ENCODE measurements at places on chromosomes 4 and X.
A peak's percentile ranks its signal among the peaks of the same experiment; 100 is the strongest.

GRCh38 chrX:71098302-71098701, 2.7 kb downstream of the FOXO4 start:
- peak; percentile 41 for DNase-seq

- no peak for DNase-seq
These were observed 10.9 kb upstream of the HSFX1 start for GRCh38 chrX:149762696-149763614.

GRCh38 chr4:100933628-100934027, 413.7 kb downstream of the PPP3CA start:
- no peak for DNase-seq

DNA sequence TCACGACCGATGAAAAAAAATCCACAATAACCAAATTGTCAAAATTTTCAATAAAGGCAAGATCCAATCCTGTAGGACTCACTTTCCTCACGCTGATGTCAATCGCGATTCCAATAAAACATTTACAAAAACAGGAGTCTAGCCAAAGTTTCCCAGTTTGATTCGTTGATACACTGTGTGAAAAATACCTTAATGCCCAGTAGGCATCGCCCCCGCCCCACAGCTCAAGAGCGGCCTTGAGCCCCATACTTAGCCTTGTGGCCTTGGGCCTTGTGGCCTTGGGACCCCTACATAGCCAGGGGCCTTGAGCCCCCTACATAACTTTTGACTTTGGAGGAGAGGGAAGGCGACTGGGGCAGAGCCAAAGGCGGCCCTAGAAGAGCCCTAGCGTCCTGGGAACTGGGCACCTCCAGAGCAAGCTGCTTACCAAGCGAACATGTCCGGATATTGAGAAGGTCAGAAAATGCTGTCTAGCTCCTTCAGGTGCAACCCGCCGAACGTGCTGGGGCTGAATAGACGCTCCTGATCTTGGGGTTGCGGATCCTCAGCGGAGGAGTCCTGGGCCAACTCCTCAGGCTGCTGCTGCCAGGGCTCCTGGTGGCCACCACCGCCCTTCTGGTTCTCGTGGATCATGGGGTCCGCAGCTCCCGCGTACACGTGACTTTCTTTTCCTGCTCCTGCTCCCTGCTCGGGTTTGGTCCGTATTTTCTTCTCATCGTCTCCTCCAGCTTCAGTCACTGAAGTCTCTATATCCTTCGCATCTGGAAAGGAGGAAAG, 62.9 kb downstream of the RHOXF2B start:
- DNase-seq: no peak

DNA sequence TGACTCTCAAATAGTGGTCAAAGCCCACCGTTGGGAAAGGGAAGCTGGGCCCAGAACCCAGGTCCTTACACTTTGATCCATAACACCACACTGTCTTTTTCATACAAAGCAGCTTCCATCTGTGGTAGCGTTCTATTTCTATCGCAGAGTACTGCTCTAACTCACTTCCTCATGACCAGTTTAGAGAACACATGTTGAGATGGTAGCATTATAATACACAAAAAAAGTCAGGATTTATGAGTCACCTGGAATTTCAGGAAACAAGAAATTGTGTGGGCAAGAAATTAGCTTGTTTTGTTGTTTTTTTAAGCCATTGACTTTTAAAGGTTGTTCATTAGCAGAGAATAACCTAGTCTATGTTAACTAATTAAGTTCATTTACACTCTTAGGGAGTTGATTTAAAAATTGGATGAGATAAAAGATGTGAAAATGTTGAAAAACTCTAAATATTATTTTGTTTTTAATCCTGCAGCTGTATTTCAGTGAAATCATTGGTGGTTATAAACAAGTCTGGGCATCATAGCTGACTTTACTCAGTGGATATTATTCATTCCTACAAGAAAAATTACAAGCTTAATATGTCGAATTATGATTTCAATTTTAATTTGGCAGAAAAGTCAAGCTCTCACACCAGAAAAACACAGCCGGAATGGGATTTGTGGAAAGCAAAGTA, 1011.1 kb upstream of the HS3ST1 start:
- no peak for DNase-seq

- no peak for DNase-seq
These were observed 156.3 kb upstream of the NOCT start for GRCh38 chr4:138859254-138859653.

DNA sequence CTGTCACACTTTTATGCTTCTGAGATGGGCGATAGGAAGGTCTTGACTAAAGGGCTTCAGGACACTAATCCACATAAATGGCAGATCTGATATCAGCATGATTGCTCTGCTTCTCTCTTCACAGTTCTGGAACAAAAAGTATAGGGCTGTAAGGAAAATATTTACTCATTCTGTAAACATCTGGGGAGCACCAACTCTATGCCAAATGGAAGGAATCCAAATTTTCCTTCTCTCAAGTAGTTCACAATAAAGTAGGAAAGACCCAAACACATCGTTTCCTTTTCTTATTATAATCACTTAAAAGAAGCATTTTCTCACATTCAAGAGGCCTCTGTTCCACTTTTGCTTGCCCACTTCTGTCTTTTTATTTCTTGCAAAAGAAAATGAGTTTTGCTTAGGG, 45.9 kb upstream of the F9 start:
- DNase-seq: no peak

- no peak for DNase-seq
These were observed 898 bp downstream of the CMC4 start for GRCh38 chrX:155070038-155070437.

GRCh38 chr4:142556048-142556447, 290.1 kb downstream of the INPP4B start:
- no peak for DNase-seq

GRCh38 chr4:81314897-81315470, 100.0 kb upstream of the PRKG2 start:
- no peak for DNase-seq

- DNase-seq: no peak
These were observed 3.0 kb upstream of the ZFP92 start for GRCh38 chrX:153408221-153408721.

GRCh38 chrX:100328351-100328750, 81.7 kb downstream of the PCDH19 start:
- DNase-seq: no peak

DNA sequence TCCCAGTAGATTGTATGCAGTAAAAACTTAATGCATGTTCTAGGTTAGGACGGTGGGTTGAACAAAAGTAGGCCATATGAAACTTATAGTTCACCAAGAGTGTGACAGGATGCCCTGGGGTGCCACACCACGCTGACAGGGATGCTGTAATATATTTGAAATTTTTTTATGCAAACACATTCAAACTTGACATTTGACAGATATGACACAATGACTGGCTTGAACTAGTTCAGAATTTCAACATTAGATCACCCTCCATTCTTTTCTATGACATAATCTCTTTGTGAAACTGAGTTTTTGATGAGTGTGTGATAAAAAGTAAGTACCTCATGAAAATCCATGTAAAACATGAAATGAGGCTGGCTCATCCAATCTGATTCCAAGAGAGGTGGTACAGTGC, 198.4 kb downstream of the PALLD start:
- no peak for DNase-seq

- DNase-seq: no peak
These were observed 3.3 kb upstream of the ADH7 start for GRCh38 chr4:99438405-99438780.

DNA sequence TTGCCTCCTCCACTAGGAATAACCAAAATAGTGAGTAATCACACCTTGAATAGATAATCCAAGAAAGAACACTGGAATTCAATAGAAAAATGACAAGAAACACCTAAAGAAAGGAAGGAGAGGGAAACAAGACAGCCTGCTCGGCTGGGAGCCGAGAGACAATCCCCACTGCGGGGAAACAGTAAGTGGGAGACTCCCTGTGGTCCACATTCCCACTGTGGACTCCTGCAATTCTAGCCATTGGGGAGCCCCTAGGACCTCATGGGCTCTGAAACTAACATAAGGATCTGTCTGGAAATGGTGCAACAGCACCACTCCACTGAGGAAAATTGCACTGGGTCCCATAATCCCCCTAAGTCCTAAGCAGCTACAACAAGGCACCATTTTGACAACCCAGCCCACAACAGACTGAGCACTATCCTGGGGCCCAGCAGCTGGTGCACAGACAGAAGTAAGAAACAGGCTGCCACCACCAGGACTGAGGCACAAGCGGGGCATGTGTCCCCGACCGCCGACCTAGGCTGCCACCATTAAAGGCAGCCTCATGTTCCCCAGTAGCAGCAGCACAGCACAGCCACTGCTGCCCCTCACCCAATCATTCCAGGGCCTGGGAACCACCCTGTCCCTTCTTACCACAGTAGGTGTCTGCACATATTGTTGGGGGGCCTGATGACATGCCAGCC, 14.2 kb downstream of the LRBA start:
- no peak for DNase-seq

GRCh38 chr4:186934244-186934643, 210.6 kb upstream of the FAT1 start:
- DNase-seq: no peak

GRCh38 chr4:155966731-155967395, 13.2 kb upstream of the CTSO start:
- no peak for DNase-seq

DNA sequence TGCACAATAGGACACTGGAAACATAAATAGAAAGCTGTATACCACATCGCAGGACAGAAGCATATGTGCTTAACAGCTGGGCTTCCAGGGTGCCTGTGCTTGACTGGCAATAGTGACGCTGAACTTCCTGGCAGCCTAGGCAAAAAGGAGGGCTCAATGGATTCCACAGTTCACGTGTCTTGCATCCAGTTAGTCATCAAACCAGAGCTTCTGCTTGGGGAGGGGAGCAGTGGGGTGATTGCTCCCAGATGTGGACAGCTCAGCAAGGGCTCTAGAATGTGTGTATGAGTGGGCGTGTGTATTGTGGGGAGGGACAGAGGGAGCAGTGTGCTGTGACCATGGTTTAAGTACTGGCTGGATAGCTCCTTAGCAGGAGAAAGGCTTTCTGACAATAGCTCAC, 2.3 kb downstream of the PRRG3 start:
- DNase-seq: no peak

DNA sequence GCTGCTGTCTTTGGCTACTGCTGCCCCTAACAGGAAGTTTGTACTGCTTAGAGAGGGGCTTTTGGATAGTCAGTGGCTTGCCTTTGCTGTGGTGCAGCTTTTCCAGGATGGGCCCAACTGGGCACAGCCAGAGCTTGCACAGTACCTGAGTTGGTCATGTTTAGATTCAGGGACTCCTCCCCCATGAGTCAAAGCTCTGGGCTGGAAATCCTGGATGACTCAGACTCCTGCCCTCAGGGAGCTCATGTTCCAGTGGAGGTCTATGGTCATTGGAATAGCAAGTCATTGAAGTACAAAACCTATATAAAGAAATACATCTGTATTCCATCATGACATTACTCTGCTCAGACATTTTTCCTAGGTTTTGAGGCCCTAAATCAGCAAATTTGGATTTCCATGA, 66.7 kb upstream of the PJA1 start:
- DNase-seq: no peak

- DNase-seq: no peak
These were observed 46.6 kb upstream of the PGM2 start for GRCh38 chr4:37779896-37780295.

- DNase-seq: no peak
These were observed 213.6 kb downstream of the PALLD start for GRCh38 chr4:168710353-168710946.

All from hypothalamus (tissue), 51 donors.